ENCODE measurements at places on chromosomes 5 and 9. TPM values are rescaled to one million over a fixed set of nuclear protein-coding genes. Genes with fewer than 3 reads are reported as not detected.

Gene PDGFRB
- 15.3 TPM for total RNA-seq

Gene PCDHGA7
- total RNA-seq, result 0.32 TPM

Gene GFPT2
- total RNA-seq, result 11.1 TPM

Gene CD180
- total RNA-seq, result not detected

Gene IL3
- not detected for total RNA-seq

Gene CYLC2
- not detected for total RNA-seq

Gene SLC1A3
- total RNA-seq, result 24.4 TPM

Gene LRRC19
- total RNA-seq, result not detected

Gene OR1N2
- total RNA-seq, result not detected

Gene RGS7BP
- total RNA-seq, result 0.39 TPM

Gene KCNV2
- not detected for total RNA-seq

DNA sequence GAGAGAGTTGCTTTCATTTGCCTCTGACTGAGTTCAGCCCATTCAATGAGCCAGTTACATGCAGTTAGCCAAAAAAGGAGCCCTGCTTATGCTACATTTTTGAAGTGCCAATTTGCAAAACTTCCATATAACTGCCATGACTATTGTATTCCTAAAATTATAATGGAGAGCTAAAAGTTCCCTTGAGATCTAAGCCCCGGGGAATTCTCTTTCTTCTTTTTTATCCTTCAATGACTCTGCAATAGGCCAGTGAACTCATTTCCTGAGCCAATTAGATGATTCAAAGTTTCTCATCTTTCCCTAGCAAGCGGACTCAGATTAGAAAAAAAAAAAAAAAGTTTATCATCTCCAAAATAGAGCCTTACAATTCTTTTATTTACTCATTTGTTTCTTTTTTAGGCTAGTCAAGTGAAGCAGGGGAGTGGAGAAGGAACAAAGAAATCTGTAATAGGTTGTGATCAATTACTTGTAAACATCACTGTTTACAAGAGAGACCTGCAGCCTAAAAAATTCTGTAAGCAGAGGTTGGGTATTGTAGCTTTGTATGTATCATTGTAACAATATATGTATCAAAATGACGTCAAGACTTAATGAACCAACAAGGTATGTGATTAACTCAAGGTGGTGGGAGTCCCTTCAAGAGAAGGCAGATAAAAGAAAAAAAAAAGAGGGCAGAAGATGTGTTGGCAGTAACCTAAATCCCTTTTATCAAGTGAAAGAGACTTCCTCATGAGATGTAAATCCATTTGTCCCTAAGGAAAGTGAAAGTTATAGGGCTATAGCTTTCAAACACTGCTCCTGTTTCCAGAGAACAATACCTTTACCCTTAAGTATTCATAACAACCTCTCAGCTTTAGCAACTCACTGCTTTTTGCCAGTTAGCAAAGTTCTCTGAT lies 48.7 kb upstream of the HOMER1 start:
- no peak overlapping the region for H3K27ac ChIP-seq
- no peak overlapping the region for H3K4me3 ChIP-seq
- DNase-seq, result no peak
- H3K36me3 ChIP-seq, result no peaks in the 10 kb centered on the region
- no peaks in the 10 kb centered on the region for H3K27me3 ChIP-seq
- peaks cover 27% of the 10 kb centered on the region for H3K4me1 ChIP-seq

- no peaks in the 10 kb centered on the region for H3K36me3 ChIP-seq
- H3K4me1 ChIP-seq, result peaks cover 14% of the 10 kb centered on the region
- no peak for DNase-seq
- H3K4me3 ChIP-seq, result no peak overlapping the region
Observed at GRCh38 chr5:132414634-132415378, 45.3 kb downstream of the SLC22A5 start.

DNA sequence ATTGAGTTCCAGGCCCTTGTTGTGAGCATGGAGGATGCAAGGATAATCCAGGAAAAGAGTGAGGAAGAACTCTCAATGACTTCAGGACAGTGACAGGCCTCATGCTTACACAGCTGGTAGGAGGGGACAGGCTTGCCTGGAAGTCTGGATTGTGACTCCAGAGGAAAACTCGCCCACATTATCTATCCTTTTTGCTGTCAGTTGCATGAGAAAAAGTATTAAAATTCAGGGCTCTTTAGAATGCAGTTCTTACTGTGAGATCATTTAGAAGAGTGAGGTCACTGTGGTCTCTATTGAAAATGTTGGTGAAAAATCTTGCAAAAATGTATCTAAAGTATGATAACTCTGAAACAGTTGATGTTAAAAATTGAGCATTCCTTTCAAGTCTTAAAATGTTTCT lies 30.5 kb downstream of the NTRK2 start:
- DNase-seq, result no peak
- H3K27ac ChIP-seq, result no peak overlapping the region
- no peak overlapping the region for H3K4me3 ChIP-seq
- H3K4me1 ChIP-seq, result peaks cover 29% of the 10 kb centered on the region
- no peaks in the 10 kb centered on the region for H3K27me3 ChIP-seq

- no peak for DNase-seq
- H3K27ac ChIP-seq, result no peak overlapping the region
- H3K27me3 ChIP-seq, result no peaks in the 10 kb centered on the region
- H3K36me3 ChIP-seq, result no peaks in the 10 kb centered on the region
- H3K4me1 ChIP-seq, result no peaks in the 10 kb centered on the region
- H3K4me3 ChIP-seq, result no peak overlapping the region
Observed at GRCh38 chr5:169886033-169886432, 94.3 kb downstream of the INSYN2B start.

DNA sequence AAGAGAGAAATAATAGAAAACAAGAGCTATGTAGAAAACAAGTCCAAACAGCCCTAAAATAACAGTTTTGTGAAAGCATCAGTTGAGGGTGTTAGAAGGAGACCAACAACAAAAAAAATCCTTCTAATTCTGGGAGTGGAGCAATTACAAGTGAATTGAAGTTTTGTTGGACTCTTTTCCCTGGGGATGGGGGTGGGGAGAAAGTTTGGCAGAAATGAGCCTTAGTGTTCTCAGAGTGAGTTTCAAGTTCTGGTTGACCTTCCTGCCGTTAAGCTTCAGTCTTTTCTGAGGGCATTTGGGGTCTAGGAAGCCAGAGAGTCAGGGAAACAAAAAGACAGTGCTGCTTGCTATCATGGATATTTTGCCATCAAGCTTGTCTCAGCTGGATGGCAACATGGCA lies 106.3 kb upstream of the TRIM32 start:
- no peak overlapping the region for H3K4me3 ChIP-seq
- no peaks in the 10 kb centered on the region for H3K27me3 ChIP-seq
- DNase-seq, result no peak
- no peak overlapping the region for H3K27ac ChIP-seq
- H3K36me3 ChIP-seq, result peaks cover 3% of the 10 kb centered on the region
- H3K4me1 ChIP-seq, result peaks cover 6% of the 10 kb centered on the region

DNA sequence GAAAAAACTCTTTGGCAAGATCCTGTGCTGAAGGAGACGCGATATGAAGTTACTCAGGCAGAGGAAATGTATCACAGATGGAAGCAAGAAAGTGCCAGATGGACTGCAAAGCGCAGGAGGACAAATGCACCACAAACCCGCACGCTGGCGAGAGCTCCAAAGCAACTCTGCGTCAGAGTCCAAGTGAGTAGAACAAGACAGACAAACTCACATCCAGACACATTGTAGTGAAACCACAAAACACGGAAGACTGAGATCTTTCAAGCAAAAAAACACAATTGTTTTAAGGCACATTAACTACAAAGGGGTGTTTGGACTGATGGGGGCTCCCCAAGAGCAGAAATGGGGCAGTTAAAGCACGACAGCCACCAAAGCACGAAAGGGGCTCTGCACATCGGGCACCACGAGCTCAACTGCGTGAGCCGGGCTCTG lies 39.2 kb upstream of the NKD2 start:
- peaks cover 20% of the 10 kb centered on the region for H3K4me1 ChIP-seq
- H3K27ac ChIP-seq, result no peak overlapping the region
- no peak overlapping the region for H3K4me3 ChIP-seq
- H3K36me3 ChIP-seq, result no peaks in the 10 kb centered on the region

GRCh38 chr5:2709976-2710689 lies 41.3 kb downstream of the IRX2 start:
- H3K27ac ChIP-seq, result no peak overlapping the region
- peaks cover 3% of the 10 kb centered on the region for H3K27me3 ChIP-seq
- no peak for DNase-seq
- H3K4me3 ChIP-seq, result no peak overlapping the region
- H3K36me3 ChIP-seq, result no peaks in the 10 kb centered on the region
- H3K4me1 ChIP-seq, result no peaks in the 10 kb centered on the region

GRCh38 chr9:83012922-83013838 lies 49.8 kb downstream of the RASEF start:
- no peaks in the 10 kb centered on the region for H3K27me3 ChIP-seq
- no peaks in the 10 kb centered on the region for H3K36me3 ChIP-seq

GRCh38 chr5:167877924-167878323 lies 413.5 kb upstream of the WWC1 start:
- H3K36me3 ChIP-seq, result peaks cover 13% of the 10 kb centered on the region
- no peak overlapping the region for H3K27ac ChIP-seq
- no peak for DNase-seq
- no peaks in the 10 kb centered on the region for H3K4me1 ChIP-seq

- no peak overlapping the region for H3K27ac ChIP-seq
- H3K36me3 ChIP-seq, result no peaks in the 10 kb centered on the region
- H3K4me3 ChIP-seq, result no peak overlapping the region
- H3K27me3 ChIP-seq, result no peaks in the 10 kb centered on the region
- no peak for DNase-seq
- peaks cover 9% of the 10 kb centered on the region for H3K4me1 ChIP-seq
Observed at GRCh38 chr9:70672161-70672649, 257.7 kb upstream of the KLF9 start.

- H3K4me1 ChIP-seq, result peaks cover 5% of the 10 kb centered on the region
- no peak for DNase-seq
- H3K4me3 ChIP-seq, result no peak overlapping the region
- H3K27me3 ChIP-seq, result peaks cover 2% of the 10 kb centered on the region
- peaks cover 9% of the 10 kb centered on the region for H3K36me3 ChIP-seq
- H3K27ac ChIP-seq, result no peak overlapping the region
Observed at GRCh38 chr9:128631636-128632035, 25.0 kb downstream of the DYNC2I2 start.

GRCh38 chr5:2187156-2187555 lies 304.4 kb upstream of the IRX4 start:
- H3K36me3 ChIP-seq, result no peaks in the 10 kb centered on the region
- H3K4me3 ChIP-seq, result no peak overlapping the region
- no peak overlapping the region for H3K27ac ChIP-seq
- no peak for DNase-seq
- peaks cover 13% of the 10 kb centered on the region for H3K4me1 ChIP-seq

DNA sequence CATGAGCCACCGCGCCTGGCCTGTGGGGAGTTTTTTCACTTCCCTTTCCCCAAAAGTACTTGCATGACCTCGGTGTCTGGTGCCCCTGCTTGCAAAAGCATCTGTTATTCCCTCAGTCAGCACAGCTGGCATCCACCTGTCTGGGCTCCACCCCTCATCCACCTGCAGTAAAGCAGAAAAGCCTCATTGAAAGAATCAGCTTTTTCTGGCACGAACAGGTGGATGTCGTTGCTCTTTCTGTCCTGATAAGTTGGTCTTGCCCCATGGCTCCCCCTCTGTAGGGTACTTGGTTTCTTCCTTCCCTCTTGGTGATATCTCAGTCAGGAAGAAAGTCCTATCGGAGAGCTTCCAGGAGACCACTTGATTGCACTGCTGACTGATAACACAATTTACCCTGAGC lies 37.4 kb downstream of the WWC1 start:
- no peaks in the 10 kb centered on the region for H3K36me3 ChIP-seq
- no peak overlapping the region for H3K4me3 ChIP-seq
- H3K27ac ChIP-seq, result no peak overlapping the region
- no peak for DNase-seq
- peaks cover 4% of the 10 kb centered on the region for H3K27me3 ChIP-seq

DNA sequence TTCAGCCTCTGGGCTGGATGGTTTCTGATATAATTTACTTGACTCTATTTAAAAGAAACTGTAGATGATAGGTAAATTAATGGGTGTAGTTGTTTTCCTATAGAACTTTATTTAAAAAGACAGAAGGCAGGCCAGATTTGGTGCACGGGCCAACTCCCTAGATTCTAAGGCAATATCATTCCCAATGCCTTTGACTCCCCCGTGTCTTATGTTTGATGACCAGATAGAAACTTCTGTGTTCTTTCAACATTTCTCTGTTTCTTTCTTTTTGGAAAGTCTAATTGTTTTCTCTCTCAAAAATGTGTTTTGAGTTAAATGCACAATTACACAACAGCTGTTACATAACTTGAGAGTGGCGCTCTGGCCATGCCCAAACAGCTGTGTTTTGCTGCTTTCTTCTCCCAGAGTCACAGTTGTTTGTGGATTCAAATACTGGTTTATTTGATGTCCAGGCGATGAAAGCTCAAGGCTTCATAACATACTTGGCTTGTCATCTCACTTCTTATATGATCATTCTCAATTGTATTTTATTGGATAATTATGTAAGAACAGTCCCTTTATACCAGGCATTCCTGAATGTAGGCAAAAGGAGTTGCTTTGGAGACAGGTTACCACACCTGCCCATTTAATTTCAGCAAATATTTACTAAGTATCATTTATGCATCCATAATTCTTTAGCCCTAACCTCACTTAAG lies 1.7 kb upstream of the ALDH1A1 start:
- no peaks in the 10 kb centered on the region for H3K27me3 ChIP-seq
- H3K36me3 ChIP-seq, result no peaks in the 10 kb centered on the region
- DNase-seq, result no peak
- peaks cover 5% of the 10 kb centered on the region for H3K4me1 ChIP-seq

DNA sequence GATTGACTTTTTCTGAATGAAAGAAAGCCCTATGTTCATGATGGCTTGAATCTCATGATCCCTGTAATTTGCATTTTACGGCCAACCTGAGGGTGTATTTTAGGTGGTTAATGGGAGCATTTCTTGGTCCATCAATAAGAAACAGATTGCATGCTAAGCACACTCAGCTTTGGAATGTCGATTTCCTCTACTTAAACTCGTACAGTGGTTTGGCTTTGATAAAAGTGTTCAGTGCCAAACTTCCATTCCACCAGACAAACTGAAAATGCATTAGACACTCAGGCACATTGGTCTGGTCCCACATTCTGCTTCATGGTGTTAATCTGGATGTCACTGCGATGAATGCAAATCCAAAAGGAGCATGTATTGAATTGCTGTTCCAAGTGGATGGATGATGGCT lies 77.0 kb downstream of the VCAN start:
- H3K4me1 ChIP-seq, result no peaks in the 10 kb centered on the region
- H3K4me3 ChIP-seq, result no peak overlapping the region
- H3K27ac ChIP-seq, result no peak overlapping the region
- H3K36me3 ChIP-seq, result peaks cover 31% of the 10 kb centered on the region

- H3K4me3 ChIP-seq, result peak overlapping the region; percentile 55
- H3K27ac ChIP-seq, result no peak overlapping the region
- no peak for DNase-seq
- no peaks in the 10 kb centered on the region for H3K36me3 ChIP-seq
- H3K4me1 ChIP-seq, result peaks cover 40% of the 10 kb centered on the region
- H3K27me3 ChIP-seq, result no peaks in the 10 kb centered on the region
Observed at GRCh38 chr5:14153932-14154731, 11.0 kb downstream of the TRIO start.

DNA sequence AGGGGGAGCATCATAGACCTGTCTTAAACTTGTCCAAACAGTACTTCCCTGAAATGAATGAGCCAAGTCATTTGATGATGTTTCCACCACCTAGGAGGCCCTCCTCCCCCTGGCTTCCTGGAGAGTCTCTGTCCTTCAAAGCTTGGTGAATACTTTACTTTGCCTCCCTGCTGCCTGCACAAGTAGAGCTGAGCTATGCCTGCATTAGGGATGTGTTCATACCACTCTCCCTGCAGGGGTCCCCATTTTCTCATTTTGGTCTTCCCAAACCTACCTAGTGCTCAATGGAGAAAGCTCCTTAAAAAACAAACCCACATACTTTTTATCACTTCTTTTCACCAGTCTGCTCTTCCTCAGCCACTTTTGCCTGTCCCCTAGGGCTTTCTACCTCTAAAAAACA lies 7.7 kb downstream of the CCNI2 start:
- H3K27ac ChIP-seq, result no peak overlapping the region
- peaks cover 4% of the 10 kb centered on the region for H3K36me3 ChIP-seq
- no peaks in the 10 kb centered on the region for H3K4me1 ChIP-seq
- no peak for DNase-seq
- peaks cover 18% of the 10 kb centered on the region for H3K27me3 ChIP-seq

Data from neural crest cell (in vitro differentiated cells).